ENCODE measurements at places on chromosomes 12 and 14. TPM values are rescaled to one million over a fixed set of nuclear protein-coding genes. Genes with fewer than 3 reads are reported as not detected.

The TSPAN19 gene
- total RNA-seq: not detected

DNA sequence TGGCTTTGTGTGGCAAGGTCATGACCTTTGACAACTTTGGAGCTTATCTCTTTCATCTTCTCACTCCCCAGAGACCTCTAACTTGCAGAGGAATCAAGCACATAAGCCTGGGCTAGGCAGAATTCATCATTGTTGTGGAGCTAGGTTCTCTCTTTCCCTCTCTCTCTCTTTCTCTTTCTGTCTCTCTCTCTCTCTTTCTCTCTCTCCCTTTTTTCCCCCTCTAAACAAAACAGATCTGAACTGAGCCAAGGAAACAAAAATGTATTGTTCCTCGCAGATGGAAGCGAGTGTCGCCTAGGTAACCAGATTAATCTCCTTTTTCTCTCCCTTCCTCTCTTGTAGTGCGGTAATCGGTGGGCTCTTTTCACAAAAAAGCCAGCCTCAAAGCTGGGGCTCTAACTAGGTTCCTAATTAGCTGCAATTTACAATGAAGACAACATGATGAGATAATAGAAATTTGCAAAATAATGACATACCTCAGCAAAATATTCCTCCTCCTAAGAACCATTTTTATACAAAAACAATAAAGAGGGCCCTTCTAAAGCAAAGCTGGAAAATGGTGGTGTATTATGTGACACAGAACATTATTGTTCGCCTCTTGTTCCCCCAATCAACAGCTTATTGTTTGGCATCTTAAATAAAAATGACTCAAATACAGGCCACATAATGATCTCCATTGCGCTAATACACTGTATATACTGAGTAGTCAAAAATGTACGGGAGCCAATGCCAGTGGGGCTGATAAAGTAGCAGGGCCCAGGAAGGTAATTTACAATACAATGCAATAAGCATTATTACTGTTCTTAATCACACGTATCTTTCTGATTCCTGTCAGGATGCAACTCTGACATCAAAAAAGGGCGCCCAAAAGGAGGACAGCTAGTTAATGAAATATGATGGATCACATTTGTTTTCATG lies 65.7 kb upstream of the SOX5 start:
- DNase-seq: no peak

The ADAM20 gene
- not detected for total RNA-seq

DNA sequence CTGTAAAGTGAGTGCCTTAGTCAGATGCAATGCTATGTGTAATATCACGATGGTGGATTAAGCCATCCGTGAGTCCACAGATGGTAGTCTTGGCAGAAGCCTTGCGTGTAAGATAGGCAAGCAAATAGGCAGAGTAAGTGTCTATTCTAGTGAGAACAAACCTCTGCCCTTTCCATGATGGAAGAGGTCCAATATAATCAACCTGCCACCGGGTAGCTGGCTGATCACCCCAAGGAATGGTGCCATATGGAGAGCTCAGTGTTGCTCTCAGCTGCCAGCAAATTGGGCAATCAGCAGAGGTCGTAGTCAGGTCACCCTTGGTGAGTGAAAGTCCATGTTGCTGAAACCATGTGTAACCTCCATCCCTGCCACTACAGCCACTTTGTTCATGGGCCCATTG lies 371.2 kb upstream of the LRFN5 start:
- no peak for DNase-seq

The TMEM233 gene
- total RNA-seq: not detected

- DNase-seq: no peak
Observed at GRCh38 chr14:99320621-99321235, 48.7 kb upstream of the BCL11B start.

DNA sequence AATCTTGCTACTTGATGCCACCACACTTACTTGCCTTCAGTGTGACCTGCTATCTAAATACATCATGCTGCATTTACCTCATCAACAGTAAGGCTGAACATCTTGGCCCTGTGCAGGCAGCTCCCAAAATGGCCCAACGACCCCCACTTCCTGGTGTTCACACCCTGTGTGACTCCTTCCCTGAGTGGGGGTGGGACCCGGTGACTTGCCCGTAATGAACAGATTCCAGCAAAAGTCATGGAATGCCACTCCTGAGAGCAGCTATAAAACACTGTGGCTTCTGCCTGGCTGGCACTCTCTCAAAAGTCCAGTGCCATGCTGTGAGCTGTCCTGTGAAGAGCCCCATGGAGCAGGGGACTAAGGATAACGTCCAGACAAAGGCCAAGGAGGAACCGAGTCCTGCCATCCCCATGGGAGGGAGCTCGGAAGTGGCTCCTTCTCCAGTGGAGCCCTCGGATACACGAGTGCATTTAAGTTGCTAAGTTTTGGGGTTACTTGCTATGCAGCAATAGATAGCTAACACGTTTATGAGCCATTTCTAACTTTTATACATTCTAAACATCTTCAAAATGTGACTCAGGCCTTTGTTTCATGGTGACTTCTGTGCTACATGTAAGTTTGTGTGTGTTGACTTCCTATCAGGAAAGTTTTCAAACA lies 33.0 kb downstream of the P2RX2 start:
- DNase-seq: no peak

The RACGAP1 gene
- total RNA-seq: 137 TPM

GRCh38 chr12:113506867-113507266 lies 35.2 kb upstream of the LHX5 start:
- DNase-seq: no peak

Measured in M059J (cell line).